ENCODE measurements at places on chromosomes 1 and 21.

- no peak for DNase-seq
Observed at GRCh38 chr1:93186667-93187066, 6.1 kb downstream of the CCDC18 start.

- no peak for DNase-seq
Observed at GRCh38 chr1:168554603-168555483, 11.0 kb upstream of the XCL2 start.

DNA sequence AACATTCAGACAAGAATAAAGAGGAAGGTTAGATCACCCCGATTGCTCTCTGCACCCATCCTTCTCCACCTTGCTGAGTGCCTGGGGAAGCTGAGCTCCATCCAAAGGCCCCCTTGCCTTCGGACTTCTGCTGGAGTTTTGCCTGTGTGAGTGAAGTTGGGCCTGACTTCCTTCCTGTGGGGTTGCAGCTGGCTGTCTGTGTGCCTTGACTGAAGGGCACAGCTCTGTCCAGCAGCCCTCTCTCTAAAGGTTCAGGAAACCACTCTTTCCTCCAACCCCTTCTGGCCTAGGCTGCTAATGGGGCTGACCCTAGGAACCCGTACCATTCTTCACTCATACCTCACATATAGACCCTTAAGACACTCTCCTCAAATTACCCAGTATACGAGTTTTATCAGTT lies 173.4 kb upstream of the HMCN1 start:
- DNase-seq = no peak

DNA sequence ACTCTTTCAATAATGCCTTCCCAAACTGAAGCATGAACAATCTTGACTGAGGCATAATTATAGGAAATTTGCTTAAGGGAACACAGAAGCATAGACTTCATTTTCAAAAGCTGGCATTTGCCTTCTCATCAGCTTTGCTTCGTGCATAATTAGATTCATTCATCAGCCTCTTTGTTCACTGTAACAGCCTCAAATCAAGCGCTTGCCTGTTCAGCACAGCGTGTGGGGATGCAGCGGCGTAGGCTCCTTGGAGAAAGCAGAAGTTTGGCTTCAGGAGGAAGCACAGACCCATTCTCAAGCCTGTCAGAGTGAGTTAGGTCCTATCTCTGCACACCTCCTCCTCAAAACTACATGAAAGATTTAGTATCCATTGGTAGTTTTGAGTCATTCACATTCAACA lies 246.4 kb upstream of the MAP1LC3C start:
- no peak for DNase-seq

DNA sequence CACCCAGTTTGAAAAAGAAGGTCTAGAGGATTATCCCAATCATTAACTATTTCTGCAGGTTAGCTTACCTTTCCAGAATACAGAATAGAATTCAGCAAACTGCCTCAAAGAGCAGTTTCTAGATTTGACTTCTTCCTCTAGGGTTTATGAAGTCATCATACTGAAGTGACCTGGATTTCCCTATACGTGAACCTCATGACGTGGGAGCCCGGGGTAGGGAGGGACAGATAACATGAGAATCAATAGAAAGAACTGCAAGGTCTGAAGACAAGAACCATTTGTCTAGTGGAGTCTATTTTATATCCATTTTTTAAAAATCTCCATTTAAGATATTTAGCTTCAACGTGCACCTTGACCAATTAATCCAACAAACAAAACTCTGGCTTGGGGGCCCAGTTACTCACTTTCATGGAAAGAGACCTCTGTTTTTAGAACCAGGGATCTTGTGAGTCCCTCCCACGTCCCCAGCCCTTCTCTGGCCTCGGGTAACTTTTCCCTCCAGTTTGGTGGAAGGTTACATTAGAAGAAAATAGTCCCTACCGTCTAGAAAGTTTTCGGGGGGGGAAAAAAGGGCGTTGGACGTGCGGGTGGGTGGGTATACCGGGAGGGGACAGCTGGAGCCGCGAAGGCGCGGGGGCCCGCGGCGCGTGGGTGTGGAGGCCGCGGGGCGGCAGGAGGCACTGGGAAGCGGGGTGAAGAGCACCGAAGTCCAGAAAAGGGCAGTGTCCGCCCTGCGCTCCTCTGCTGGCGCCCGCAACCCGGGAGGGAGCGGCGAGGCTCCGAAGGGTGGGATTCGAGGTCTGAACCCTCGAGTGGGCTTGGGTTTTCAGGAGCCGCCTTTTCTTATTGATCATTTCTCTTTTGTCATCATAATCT lies 13.8 kb upstream of the POGZ start:
- DNase-seq = peak; percentile 70

- DNase-seq = no peak
Observed at GRCh38 chr1:205287076-205287475, 34.5 kb downstream of the NUAK2 start.
